ENCODE measurements at places on chromosomes 4 and X.

GRCh38 chrX:41382714-41383645 is 49.0 kb downstream of the DDX3X start:
- DNase-seq = peak; percentile 52

DNA sequence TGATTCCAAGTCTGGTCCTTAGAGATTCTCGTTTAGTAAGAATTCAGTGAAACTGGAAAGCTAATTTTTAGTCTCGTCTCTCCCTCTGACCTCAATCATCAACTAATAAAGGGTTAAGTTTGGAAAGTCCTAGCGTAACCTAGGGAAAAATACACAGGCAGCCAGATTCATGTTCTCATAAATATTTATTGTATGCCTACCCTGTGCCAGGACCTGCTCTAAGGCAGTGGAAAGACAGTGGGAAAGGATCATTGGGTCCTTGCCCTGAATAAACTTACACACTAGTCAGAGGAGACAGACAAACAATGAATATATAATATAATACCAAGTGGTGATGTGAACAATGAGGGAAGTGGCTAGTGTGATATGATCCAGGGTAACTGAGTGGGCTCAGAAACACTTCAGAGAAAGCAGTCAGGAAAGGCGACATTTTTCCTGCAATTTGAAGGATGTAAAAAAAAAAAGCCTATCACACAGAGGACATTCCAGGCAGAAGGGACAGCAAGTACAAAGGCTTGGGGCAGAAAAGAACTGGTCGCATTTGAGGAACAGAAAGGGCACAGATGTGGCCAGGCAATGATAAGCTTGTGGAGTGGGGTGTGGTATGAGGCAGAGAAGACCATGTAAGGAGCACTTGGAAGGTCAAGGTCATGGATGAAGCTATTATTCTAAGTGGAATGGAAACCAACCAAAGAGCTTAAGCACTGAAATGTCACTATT is 128.8 kb downstream of the AMELX start:
- DNase-seq = no peak

DNA sequence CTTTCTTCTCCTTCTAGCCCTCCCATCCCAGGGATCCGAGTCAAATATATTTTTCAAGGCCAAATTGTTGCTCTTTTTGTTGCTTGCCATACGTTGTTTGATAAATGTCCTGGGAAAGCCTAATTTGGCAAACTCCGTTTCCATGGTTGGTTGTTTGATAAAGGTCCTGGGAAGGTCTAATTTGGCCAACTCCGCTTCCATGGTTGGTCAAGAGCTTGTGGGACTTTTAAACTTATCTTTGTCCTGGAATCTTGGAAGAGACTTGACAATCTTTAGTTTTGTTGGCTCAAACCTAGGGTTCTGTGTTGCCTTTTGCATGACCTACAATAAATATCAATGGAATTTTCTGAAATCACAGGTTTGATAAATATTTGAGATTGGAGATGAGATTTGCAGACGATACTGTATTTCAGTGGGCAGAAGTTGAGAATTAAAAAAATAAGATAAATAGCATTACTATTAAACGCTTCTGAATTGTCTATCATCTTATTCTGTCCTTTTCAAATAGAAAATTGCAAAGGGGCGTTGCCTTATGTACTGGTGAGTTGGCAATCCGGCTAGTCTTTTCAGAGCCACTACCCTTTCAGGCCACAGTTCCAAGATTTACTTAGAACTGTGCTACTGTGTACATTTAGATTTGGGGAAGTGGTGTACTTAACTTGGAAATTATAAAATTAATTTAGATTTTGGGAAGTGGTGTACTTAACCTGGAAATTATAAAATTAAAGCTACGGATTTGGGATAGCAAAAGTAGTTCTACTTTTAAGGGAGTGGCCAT is 804 bp downstream of the OSTC start:
- DNase-seq = no peak

DNA sequence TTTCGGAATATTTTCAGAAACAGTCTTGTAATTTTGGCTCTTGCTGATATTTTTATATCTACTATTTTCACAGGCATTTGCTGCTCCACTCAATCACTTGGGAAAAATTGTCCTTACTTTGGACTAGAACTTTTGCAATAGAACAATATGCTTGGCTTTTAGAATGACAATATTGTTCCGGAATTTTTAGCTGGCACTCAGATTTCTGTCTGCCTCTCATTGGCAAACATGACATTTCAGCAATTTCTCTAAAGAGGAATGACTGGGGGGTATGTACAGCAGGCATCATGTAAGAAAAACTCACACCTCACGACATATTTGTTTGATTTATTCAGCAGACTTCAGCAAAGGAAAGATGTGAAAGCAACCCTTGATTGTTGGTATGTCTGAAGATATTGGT is 243.6 kb upstream of the GPRIN3 start:
- DNase-seq = no peak

DNA sequence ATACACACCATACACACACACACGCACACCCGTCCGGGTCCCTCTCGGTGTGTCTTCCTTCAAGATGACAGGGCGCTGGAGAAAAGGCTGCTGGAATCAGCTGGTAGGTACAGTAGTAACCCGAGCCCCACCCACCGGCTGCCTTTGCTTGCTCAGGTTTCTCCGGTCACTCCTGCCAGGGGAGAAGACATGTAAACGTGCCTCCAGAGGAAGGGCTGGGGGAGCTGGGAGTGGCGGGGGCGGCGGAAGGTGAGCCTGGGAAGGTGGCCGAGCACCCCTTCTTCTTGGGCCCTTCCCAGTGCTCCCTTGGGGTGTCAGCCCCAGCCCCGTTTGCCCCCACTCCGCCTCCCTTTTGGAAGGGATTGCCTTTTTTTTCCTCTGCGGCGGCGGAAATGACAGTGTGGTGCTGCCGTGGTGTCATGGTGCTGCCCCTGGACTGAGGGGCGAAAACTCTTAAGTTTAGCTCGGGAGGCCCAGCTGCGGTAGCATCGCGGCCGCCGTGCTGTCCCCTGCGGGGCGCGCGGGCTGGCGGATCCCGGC is at the start of gene MID2:
TSS of gene MID2 (plus strand) at position 169 of the 540 bp plus-strand sequence. CDS start 561 bp downstream, outside the sequence.
- peak; percentile 41 for DNase-seq

DNA sequence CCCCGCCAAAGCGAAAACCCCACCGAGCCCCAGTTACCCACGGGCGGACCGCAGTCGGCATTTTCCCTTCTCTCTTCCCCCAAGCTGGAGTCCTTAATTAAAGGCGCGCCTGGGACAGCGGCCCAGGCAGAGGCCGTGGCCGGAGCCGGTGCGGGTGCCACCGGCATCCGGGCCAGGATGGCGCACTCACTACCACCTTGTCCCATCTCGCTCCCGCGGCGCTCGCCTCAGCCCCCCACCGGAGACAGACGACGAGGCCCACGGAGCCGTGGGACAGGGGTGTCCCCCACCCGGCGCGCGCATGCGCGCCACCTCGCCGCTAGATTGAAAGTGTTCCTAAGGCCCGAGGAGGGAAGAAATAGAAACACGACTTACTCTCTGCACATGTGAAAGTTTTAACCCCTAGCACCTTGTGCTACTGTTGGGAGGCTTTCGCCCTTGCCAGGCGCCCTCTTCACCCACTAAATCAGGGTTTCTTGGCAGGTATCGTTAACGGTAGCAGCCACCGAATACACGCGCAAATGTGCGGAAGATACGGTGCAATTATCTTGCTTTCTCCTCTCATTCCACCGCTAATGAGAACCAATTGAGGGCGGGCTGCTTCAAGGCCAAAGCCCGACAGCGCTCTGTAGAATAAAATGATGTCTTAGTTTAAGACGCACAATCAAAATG is 64.3 kb upstream of the CCDC160 start:
- peak; percentile 56 for DNase-seq

DNA sequence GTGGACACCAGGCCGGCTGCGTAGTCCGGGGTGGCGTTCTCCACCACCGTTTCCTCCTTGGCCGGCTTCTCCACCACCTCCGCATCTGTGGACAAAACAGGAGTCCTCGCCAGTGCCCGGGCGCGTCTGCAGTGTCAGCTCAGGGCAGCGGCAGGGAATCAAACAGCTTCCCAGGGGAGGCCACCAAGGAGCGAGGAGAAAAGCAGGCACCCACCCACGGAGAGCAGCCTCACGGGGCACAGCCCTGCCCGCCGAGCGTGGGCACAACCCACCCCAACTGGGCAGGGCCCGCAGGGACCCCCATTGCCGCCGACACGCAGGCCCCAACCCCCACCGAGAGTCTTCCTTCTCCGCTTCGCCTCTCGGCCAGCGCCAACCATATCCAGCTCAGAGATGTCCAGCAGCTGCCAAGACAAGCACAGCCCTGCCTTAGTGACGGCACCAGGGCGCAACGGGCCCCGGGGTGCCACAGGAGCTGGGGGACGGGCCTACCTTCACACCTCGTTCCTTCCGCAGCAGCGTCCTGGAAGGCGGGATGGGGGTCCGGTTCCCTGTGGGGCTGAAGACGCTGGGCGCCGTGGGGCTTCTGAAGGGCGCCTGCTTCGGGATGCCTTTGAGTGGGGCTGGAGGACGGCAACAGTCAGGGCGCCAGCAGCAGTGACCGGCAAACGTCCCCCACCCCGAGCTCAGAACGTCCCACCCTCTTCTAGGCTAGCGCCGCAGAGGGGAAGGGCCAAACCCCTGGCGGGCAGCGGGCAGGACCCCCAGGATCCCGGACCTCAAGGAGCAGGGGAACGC is 22.8 kb downstream of the NELFA start:
- no peak for DNase-seq

DNA sequence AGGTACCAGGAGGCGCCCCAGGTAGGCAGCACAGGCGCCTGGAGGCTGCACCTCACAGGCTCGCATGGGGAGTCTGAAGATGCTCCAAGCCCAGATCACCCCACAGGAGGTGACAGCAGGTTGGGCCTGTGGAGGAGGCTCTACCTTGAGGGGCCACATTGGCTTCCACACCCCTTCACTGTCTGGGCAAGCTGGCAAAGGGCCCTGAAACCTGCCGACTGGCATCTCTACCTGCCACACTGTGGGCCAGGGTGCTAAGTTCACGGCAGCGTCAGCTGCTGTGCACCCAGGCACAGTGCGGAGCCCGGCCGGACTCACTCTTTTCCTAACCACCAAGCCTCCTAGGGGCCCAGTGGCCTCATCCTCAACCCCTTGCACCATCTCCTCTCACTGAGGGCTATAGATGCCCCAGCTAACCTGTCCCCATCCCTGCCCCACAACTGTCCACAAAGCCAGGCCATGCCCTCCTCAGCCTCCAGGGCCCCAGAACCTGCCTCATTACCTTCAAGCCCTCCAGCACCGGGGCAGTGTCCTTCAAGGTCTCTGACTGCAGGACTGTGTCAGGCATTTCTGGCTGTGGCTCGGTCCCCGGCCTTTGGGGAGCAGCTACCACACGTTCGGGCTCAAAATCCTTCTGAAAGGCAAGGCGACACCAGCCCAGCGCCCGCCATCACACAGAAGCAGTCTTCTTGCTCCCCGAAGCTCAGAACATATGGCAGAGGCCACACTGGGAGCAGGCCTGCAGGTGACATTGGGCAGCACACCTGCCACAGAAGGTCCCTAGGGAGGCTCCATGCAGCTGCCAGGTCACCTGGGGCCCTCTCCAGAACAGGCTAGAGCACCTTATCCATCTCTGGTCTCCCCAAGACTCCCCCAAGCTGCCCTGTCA is 28.8 kb downstream of the FGFR3 start:
- DNase-seq = no peak

GRCh38 chr4:154743683-154744340 is at the start of gene LRAT:
Gene LRAT (plus strand): TSS chr4:154744000. CDS start chr4:154744327, 327 bp downstream.
- DNase-seq = peak; percentile 46

GRCh38 chrX:22889819-22890218 is 109.9 kb upstream of the DDX53 start:
- no peak for DNase-seq

DNA sequence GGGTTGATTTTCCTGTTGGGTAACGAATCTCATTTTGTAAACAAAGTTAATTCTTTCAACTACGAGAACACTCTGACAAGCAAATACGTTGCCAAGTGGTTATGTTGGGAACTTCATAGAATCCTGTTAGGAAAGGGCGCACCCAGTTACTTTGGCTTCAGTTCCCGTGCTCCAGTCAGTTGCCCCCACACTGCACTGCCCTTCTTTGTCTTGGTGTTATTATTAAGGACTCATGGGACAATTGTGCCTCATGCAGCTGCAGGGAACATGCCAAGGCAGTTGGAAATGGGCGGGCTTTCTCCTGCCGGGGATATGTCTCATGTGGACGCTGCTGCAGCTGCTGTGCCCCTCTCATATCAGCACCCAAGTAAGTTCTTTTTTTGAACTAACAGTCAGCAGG is 28.9 kb downstream of the OFD1 start:
- no peak for DNase-seq

DNA sequence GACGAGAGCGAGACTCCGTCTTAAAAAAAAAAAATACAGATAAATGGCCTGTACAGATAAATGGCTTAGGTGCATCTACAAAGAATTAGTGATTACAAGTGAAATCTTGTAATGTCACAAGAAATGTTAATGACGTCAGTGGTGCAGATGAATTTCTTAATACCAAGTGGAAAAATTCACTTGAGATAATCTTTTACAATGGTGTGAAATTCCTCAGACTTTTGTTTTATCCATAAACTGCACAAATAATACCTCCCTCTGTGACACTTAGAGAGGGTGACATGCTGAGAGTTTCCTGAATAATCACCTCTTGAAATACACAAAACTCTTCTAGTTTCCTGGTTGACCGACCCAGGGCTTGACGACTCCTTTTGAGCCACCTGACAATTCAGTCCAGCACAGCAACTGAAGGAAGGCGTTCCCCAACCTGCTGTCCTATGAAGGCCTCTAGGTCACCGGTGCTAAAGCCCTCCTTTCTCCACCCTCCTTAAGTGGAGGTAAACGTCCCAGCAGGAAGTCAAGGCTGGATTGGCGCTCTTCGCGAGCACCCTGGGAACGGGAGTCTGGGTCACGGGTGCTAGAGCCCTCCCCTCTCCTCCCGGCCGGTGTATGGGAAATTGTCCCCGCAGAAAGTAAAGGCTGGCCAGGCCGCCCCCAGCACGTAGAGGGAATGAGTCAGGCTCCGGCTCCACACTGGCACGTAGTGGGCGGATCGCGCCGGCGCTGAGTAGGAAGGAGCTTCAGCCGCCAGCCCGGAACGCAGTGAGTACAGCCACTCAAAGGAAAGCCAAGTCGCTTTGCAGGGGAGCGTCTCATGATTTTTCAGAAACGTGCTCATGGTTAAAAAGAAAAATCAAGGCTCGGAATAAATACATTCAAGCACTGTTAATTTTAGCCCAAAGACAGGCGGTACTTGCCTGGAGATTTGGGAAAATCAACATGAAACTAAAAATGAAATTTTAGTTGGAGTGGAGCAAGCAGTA is at the start of gene TMEM144:
TSS of gene TMEM144 (plus strand) at position 662 of the 983 bp plus-strand sequence. CDS start 2,182 bp downstream, outside the sequence.
- DNase-seq = peak; percentile 39

DNA sequence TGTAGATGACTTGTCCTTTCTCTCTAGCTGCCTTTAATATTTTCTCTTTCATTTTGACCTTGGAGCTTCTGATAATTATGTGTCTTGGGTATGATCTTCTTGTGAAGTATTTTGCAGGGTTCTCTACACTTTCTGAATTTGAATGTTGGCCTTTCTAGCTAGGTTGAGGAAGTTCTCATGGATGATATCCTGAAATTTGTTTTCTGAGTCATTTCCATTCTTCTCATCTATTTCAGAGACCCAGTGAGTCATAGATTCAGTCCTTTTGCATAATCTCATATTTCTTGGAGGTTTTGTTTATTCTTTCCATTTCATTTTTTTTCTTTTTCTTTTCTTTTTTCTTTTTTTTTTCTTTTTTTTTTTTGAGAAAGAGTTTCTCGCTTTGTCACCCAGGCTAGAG is 585.7 kb upstream of the PABPC4L start:
- DNase-seq = no peak

Measured in activated CD4-positive, alpha-beta T cell treated with anti-CD3 and anti-CD28 coated beads, Interleukin-2, amount 10 ng/mL, durations not matched to agents 7 days and 5 days (primary cell).